Amygdala (tissue), 56 donors: ENCODE measurements at places on chromosomes 7 and 10.

DNA sequence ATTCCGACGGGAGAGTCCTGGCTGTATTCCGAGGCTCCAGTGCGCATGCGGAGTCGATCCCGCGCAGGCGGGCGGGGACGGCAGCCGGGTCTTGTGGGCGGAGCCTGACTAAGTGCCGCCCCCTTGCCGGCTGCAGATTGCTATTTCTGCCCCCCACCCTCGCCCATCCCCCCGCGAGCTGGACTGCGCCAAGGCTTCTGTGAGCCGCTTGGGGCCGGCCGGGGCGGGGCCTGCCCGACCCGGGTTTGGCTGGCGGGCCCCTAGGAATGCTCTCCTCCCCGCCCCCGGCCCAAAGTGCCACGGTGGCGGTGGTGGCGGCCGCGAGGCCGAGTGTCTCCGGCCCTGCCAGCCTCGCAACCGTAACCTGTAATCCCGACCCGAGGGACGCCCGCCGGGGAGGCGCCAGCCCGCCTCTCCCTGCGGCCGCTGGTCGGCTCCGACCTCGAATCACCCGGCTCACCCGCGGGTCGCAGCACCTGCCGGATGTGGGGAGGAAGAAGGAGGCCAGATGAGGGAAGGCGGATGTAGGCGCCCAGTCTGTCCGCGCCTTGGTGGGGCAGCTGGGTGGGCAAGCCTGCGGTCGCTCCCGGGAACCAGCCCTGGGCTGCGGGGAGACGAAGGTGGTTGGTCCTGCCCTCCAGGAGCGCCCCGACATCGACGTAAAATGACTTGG lies 702 bp upstream of the KAZALD1 start:
- peak; percentile 92 for DNase-seq

GRCh38 chr10:99784727-99785441 lies 2.4 kb downstream of the ABCC2 start:
- DNase-seq = no peak

- no peak for DNase-seq
Observed at GRCh38 chr7:49866910-49867309, 93.5 kb downstream of the VWC2 start.

DNA sequence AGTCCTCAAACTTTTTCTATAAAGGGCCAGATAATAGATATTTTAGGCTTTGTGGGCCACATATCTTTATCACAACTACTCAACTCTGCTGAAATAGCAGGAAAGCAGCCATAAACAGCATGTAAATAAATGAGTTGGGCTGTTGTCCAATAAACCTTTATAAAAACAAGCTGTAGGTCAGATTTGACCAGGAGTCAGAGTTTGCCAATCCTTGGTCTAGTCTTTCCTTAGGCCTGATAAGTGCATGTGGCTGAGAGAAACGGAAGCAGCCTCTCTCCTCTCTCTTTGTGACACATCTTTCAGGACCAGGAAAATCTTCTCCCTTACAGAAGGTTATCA lies 724.5 kb downstream of the GRID1 start:
- DNase-seq = no peak

DNA sequence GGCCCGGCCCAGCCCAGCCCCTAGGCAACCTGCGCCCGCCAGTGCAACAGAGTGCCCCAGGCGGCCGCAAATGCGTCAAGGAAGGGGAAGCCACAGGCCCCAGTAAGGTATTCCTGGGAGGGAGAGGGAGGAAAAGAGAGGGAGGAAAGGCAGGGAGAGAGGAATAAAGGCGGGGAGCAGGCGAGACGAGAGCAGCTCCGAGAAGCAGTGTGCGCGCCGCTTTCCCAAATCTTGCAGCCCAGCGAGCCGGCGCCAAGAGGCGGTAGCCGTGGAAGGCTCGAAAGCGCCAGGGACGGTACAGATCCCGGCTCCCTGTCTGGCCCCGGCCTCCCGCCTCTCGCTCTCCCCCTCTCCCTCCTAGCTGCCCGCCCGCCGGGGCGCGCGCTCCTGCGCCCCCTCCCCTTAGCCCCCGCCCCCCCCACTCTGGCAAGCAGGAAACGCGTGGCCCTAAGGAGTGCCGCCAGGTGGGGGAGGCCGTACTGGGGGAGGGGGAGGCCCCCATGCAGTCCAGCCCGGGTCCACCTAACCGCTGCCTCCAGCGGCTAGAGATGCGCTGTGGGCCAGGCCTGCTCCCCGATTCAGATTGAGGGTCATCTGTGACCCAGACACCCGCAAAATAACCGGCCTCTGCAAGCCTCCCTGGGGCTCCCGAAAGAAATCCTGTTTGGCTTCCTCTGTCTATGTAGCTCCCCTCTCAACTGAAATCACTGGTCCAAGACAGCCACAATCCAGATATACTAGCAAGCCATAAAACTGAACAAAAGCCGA lies 4.3 kb downstream of the HOXA10 start:
- DNase-seq = no peak

DNA sequence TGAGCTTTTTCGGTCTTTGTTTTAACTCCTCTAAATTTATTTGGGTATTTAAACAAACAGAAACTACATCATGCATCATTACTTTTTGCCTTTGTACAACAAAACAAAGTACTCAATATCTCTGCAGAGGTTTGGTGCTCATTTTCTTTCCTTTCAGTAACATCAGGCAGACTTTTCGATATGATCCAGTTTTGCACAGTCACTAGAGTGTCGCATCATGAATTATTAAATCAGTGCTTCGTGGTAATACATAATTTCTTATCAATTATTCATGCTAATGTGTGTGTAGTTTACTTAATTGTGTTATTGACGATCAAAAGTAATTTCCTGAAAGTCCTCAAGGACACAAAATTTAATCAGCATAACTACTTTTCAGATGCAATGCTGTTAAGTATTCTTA lies 31.8 kb downstream of the DRGX start:
- DNase-seq = no peak

DNA sequence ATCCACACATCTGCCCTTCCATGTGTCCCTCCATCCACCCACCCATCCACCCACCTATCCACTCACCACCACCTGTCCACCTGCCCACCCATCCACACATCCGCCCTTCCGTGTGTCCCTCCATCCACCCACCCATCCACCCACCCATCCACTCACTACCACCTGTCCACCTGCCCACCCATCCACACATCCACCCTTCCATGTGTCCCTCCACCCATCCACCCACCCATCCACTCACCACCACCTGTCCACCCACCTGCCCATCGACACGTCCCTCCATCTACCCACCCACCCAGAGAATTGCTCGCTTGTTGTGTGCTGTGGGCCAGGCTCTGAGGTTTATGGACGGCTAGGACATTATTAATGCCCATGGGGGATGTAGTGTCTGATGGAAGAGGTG lies 500.2 kb downstream of the DNAJB6 start:
- DNase-seq = no peak

GRCh38 chr10:4316161-4316810 lies 509.7 kb upstream of the AKR1E2 start:
- DNase-seq = no peak

DNA sequence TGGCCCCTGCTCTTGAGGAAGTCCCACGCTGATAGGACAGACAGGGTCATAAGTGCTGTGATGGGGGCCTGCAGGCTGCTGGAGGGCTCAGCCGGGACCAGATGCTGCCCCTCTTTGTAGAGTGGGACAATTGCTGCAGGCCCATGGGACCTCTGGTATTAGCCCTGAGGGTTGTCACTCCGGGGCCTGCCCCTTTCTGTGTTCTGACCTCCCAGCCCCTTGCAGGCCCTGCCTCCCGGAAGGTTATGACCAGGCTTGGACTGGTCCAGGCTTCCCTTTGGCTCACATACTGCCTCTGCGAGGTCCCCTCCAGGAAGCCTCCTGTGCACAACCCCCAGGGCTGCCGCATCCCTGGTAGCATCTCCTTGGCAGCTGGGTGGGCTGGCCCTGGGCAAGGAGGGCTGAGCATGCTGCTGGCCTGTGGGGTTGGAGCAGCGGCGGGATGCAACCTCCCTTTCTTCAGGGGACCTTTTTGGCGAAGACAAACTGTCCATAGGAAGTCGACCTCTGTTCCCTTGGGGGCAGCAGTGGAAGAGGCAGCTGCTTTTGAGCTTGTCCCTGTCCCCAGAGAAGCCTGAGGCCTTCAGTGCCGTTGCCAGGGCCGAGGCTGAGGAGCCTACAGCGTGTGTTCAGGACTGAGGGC lies 8.8 kb downstream of the LIMK1 start:
- no peak for DNase-seq

DNA sequence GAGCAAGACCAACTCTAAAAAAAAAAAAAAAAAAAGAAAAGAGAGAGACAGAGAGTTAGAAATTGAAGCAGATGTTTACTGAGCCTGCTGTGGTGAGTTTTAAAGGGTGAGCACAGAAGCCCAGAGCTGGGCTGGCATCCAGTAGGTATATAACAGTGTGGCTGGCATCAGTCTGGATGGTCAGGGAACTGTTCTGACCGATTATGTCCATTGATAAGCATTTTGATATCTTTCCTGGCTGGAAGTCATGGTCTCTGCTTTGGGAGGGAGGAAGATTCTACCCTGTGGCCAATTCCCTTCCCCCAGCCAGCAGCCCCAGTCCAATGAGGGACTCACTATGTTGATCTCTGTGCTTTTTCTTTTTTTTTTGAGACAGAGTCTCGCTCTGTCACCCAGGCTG lies 65.2 kb upstream of the PODXL start:
- DNase-seq = no peak

- DNase-seq = no peak
Observed at GRCh38 chr10:11586170-11586569, 25.3 kb downstream of the USP6NL start.

DNA sequence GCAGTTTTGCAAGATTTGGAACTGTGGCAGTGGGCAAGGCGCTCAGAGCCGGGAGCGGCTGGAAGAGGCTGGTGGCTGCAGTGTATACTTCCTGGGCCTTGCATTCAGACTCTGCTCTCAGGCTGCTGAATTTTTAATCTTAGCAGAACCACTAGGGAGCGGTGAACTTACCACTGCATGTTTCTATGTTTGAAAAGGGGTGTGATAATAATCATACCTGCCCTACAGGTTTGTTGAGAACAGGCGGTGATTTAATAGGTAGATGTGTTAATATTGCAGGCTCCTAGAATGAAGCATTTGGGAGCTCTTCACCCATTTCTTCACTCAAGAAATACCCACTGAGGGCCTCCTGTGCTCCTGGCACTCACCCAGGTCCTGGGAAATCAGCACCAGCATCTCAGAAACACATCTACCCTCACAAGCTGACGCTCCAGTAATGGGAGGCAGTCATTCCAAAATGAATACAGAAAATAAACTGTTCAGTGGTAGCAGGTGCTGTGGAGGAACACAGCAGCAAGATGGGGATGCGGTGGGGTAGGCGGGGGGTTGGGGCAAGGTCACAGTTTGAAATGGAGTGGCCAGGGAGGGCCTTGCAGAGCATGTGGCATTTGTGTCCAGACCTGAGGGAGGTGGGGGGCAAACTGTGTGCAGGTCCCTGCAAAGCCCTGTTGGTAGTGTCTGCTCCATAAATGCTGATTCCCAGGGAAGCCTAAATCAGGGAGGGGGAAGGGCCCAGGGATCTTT lies 41.0 kb downstream of the VWA2 start:
- no peak for DNase-seq

DNA sequence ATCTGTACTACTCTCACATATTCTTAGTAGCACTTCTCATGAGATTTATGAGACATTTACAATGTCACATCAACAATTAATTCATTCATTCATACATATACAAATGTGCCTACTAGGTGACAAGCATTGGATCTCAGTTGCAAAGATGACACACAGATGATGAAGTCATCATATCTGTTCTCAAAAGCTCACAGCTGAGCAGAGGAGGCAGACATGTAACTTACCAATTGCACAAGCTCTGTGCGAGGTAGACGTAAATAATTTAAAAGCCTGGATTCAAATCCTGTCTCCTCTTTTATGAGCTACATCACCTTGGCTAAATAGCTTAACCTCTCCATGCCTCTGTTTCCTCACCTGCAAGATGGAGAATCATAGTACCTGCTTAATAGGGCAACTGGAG lies 109.4 kb upstream of the FAM133B start:
- no peak for DNase-seq

- DNase-seq = no peak
Observed at GRCh38 chr10:31808258-31809218, 120.1 kb downstream of the ARHGAP12 start.

GRCh38 chr7:2151237-2151636 lies 81.5 kb downstream of the MAD1L1 start:
- DNase-seq = no peak

DNA sequence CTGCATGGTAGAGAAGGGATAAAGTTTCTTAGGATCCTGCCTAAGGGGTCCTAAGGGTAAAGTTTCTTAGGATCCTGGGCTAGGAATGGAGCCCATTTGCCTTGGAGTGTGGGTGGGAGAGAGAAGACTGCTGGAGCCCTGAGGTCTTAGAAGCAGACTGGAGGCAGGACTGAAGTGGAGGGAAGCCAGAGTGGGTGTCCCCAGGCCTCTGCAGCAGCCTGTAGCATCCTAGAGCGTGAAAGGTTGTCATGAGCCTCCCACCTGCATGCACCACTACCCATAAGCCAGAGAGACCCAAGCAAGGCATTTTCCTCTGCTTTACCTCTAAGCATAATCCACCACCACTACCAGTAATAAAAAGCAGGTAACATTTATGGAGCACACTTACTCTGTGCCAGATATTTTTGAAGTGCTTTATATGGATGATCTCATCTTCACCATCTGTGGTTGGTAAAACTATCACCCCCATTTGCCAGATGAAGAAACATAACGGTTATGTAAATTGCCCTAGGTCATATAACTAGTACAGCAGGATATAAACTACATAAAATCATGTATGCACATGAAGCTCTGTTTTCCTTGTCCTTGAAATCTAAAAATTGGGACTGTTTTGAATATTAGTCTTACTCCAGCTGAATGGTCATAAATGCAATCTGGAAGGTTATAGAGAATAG lies 103.5 kb upstream of the CCDC6 start:
- DNase-seq = no peak

DNA sequence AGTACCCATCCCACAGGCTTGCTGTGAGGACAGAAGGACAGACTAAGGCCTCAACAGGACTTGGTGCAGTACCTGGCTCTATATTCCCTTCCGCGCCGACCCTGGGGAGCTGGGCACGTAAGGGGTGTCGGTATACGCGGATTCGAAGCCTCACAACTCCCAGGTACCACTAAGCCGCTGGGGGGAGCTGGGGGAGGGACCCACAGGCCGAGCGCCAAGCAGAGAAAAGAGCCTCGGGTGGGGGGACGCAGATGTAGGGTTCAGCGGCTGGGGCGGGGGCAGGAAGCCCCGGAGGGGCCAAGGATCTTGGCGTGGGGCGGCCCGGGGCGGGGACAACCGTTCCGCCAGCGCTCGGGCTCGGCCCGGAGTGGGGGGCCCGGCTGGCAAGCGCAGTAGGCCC lies 126.4 kb upstream of the ZNF746 start:
- no peak for DNase-seq

- DNase-seq = no peak
Observed at GRCh38 chr10:94223702-94224370, 138.9 kb downstream of the NOC3L start.

DNA sequence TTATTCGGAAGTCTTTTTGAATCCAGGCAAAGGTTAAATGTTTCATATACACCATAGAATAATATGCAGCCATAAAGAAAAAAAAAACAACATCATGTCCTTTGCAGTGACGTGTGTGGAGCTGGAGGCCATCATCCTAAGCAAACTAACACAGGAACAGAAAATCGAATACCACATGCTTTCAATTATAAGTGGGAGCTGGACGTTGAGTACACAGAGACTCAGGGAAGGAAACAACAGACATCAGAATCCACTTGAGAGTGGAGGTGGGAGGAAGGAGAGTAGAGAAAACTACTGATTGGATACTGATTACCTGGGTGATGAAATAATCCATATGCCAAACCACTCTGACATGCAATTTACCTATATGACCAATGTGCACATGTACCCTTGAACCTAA lies 293.4 kb downstream of the KLF6 start:
- no peak for DNase-seq

GRCh38 chr10:94546049-94546900 lies 687 bp downstream of the HELLS start:
- DNase-seq = no peak

GRCh38 chr7:14787551-14787950 lies 115.0 kb downstream of the DGKB start:
- no peak for DNase-seq
